NCI-H1105 treated with DMSO at 0.1 percent for 48 hours (cell line): ENCODE measurements at places on chromosomes 2 and 18.

GRCh38 chr2:3780477-3781402 is 77.4 kb downstream of the DCDC2C start:
- DNase-seq = peak; percentile 50

- no peak for DNase-seq
Measured at GRCh38 chr18:22045221-22045918, 124.0 kb upstream of the GATA6 start.

DNA sequence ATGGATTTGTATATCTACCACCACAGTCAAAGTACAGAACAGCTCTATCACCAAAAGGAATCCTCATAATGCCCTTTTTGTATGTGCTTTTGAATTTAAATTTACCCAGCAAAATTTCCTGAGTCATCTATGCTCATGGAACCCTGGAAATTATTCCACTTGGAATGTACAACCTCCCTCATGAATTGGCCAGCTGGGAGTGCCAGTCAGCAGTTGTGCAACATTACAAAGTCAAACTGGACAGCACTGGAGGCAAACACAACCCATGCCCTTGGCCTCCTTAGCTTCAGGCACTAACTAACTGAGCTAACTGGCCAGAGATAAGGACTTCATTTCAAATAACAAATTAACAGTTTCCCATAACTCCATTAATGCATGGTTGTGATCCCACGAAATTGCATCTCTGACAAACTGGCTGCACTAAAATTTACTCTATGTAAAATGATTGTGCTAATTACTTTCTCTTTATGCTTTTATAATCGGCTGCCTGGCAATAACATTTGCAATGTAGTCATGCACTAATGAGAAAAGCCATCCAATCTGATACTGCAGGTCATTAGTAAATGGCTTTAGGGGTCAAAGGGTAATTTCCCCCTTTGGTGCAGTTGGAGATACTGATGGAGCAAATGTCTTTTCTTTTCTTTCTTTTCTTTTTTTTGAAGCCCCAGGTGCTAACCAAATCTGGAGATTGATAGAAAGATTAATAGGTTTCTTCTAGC is 270.5 kb downstream of the ACTR3 start:
- no peak for DNase-seq

DNA sequence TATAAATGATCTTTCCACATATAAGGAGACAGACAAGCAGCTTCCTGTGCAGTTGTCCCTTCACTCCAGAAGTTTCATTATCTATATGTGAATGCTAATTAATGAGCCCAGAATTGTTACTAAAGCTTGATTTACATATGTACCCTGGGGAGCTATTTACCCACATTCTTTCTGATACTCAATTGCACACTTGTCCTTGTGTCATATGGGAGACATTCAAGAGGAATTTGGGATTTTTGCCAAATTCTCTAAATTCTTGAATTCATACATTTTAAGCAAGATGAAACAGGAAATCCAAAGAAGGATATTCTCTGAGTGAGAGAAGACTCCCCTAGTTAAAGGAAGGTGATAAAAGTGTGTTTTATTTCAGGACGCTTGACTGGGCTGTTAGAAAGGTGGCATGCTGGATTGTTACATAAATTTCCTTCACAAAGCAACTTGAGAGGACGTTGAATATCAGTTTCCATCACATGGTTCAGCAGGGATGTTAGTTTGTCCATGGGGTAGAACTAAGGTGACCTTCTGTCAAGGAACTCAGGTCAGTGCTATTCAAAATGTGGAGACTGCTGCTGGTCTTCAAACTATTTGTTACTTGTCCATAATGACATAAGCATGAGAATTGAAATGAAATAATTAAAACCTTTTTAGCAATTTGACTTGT is 368.2 kb downstream of the IRS1 start:
- DNase-seq = no peak

- no peak for DNase-seq
Measured at GRCh38 chr2:49236316-49236715, 82.0 kb upstream of the FSHR start.

GRCh38 chr2:117977696-117978095 is 36.2 kb downstream of the CCDC93 start:
- no peak for DNase-seq

DNA sequence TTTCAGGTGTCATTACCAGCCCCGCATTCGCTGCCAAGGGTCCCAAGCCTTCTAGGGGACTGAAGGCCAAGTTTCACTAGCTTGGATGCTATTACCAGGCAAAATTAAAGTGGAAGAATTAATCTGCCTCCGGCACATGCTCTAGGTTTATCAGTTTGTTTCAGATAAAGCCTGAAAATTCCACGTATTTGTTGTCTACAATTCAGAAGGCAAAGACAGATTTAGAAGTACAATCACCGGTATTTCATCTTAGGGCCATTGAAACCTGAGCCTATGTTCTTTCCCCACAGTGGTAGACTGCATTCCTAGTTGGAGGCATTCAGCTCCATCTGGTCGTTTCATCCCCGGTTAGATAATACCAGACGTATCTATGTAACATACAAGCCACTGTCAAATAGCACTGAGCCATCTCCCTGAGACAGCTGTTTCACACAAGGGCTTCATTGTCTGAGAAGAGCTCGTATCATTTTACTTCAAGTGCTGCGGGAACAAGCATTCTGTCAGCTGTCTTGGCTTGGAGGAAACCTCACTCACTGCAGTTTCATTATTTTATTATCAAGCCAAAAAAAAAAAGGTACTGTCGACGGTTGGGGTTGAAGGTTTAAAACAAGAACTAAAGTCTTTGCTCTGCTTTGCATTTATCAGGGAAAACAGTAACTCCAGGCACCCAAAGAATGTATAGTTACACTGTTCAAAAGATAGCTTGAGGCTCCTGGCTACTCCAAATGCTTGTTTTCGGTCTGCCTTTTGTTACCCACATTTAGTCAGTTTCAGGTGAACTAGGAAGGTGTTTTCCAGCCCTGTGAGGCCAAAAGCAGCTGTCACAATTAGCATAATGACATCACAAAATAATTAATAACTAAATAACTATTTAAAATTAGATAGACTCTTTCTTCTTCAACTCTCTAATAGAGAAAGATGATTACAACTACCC is 76.7 kb downstream of the TGIF1 start:
- DNase-seq = peak; percentile 81

DNA sequence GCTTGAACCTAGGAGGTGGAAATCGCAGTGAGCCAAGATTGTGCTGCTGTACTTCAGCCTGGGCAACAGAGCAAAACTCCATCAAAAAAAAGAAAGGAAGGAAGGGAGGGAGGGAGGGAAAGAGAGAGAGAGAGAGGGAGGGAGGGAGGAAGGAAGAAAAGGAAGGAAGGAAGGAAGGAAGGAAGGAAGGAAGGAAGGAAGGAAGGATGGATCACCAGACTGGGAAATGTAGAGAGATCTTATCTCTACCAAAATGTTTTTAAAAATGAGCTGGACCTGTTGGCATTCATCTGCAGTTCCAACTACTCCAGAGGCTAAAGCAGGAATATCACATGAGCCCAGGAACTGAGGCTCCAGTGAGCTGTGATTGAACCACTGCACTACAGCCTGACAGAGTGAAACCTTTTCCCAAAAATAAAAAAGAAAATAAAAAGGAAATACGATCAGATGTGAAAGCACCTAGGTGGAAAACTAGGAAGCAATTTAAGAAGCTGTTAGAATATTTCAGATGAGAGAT is 239.4 kb downstream of the CDH7 start:
- DNase-seq = no peak
